ENCODE measurements at places on chromosomes 16 and 17.
A peak's percentile ranks its signal among the peaks of the same experiment; 100 is the strongest.

DNA sequence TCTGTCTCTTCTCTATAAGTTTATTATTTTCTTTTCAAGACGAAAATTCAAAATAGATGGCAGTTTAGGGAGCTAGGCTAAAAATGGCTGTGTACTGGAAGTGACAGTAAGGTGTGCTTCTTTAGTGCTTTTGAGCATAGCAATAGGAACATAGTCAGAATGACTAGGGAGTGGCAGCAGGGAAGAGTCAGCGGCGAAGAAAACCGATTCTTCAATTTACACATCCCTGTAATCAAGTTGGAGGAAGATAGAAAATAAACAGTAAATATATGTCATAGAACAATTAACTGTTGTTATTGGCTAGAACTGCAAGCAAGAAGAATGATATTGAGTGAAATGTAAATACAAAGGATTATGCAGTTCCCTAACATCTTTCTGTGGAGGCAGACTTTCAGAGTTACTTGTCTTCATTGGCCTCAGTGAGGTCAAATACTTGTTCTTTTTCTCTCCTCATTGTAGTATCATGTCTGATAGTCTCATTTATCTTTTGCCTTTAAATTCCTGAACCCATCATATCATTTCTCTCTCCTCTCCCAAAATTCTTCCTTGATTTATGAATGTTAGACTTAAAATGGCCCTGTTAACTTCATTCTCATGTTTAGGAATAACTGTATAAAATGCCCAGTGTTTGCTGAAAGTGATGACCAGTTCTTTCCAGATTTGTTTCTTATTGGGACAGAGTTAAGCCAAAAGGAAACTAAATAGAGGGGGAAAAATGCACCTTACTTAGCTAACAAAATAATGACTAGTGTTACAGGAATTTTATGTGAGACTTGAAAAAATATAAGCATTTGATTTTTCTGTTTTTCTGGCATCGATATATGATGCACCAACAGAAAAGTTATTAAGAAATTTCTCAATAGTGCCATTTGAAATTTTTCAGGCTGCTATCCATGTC, 211.4 kb downstream of the BCAS3 start:
- DNase-seq = no peak

DNA sequence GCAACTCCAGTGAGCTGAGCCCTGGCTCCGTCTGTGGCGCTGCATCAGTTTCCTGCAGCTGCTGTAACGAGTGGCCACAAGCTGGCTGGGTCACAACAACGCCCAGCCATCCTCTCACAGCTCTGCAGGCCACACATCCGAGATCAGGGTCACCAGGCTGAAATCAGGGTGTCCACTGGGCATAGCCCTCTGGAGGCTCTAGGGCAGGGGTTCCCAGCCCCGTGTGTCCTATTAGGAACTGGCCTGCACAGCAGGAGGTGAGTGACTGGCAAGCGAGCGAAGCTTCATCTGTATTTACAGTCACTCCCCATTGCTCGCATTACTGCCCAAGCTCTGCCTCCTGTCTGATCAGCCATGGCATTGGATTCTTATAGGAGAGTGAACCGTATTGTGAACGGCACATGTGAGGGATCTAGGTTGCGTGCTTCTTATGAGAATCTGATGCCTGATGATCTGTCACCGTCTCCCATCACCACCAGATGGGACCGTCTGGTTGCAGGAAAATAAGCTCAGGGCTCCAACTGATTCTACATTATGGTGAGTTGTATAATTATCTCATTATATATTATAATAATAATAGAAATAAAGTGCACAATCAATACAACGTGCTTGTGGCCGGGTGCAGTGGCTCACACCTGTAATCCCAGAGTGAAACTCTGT, 176.5 kb downstream of the SEC14L1 start:
- DNase-seq = no peak

DNA sequence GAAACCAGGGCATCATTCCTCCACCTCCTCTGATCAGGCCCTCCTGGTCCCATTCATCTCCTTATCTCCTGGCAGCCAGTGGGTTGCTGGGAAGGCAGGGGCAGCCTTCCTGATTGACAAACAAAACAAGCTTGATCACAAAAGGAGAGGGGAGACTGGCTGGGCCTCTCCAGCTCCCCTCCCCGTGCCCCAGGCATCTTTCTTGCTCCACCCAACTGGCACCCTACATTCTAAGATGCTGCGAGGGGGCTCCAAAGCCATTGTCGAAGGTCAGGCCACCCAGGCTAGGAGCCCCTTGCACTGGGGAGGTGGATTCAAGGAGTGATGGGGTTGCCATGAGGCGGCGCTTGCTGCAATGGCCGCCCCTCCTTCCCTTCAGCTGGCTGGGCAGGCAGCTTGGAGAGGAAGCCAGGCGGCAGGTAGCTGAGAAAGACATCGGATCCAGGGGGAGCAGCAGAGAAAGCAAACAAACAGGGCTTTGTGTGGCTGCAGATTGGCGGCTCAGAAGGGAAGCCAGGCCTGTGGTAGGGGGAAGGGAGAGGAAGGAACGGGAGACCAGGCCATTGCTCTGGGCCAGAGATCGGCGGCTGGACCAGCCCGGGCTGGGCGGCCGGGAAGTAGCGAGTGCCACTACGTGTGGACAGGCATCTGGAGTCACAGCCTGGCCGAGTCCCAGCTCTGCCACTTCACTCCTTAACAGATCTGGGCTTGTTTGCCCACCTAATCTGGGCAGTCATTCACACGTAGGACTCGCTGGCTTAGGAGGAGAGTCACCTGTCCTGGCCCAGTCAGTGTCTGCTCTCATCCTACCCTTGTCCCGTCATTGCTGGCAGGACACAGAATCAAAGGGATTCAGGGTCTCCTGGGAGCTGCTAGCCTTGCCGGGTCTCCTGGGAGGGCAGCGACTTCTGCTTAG, 12.3 kb downstream of the RAI1 start:
- DNase-seq = no peak

GRCh38 chr16:75589306-75589705, 23.1 kb downstream of the GABARAPL2 start:
- DNase-seq = no peak

DNA sequence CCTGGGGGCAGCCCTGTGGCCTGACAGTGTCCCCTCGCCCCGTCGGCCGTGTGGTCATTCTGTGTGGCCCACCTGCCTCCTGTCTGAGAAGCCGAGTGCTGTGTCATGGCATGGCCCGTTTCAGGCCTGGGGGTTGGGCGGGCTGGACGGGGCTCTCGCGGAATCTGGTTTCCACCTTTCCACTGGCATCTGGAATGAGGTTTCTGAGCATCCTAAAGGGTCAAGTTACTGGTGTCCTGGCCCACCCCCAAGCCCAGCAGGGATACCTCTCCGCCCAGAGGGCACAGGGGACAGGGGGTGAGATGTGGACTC, 7.8 kb downstream of the DBNDD1 start:
- DNase-seq = no peak

GRCh38 chr16:86261379-86261778, 248.9 kb upstream of the FOXF1 start:
- DNase-seq = no peak

DNA sequence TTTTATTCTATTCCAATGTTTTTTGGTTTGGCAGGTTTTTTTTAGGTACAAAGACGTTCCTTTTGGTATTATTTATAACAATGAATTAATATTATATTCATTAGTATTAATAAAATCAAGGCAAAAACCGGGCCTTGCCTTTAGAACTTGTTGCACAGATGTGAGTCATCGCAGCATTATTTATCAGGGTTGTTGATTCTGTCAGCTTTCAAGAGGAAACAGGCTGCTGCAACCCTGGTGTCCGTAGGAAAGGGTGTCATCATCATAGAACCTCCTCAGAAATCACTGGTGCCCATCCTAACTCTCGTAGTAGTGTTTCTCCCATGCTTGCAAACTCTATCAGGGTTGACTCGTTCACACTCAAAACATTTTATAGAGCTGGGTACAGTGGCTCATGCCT, 10.2 kb upstream of the LRRC37B start:
- no peak for DNase-seq

GRCh38 chr16:80616362-80616761, 75.6 kb downstream of the DYNLRB2 start:
- no peak for DNase-seq

DNA sequence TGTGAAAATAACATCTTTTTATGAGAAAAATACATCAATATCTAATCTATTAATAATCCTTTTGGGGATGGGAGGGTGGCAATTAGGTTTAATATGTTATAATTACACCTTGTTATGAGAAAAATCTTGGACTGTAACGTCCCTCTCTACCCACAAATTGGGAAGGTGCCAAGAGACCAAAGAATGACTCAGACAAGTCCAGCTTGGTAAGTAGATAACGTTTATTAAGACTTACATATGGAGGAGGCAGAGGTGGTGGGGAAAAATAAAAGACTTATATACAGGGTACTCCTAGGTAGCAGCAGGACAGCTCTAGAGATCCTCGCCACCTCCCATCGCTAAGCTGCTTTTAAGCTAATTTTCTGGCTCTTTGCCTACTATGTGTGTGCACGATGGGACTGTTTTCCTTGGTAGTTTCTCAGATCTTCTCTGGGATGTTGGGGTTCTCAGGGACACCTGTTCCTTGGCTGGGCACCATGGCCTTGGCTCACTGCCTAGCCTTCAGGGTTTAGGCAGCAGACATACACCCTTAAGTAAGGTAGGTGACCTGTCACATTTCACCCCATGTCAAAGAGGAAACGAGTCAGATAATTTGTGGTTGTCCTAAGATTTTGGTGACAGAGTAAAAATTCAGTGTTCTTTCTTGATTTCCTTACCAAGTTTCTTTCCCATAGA, 31.5 kb downstream of the RBL2 start:
- peak; percentile 23 for DNase-seq

DNA sequence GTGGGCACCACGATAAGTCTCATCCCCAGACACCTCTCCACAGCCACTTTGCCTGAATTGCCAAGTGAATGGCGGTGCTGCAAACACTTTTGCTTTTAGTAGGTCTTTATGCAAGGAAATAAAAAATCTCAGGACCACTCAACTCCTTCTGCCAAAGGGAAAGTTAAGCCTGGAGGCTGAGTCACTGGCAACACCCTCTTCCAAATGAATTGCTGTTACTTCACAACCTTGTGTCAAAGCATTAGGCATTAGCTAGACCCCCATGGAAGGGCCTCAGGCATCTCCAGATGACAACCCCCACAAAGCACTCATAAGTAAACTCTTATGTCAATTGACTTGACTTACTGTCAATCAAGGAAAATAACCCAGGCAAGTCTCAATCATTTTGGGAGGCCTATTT, 43.0 kb downstream of the RNF112 start:
- DNase-seq = no peak

DNA sequence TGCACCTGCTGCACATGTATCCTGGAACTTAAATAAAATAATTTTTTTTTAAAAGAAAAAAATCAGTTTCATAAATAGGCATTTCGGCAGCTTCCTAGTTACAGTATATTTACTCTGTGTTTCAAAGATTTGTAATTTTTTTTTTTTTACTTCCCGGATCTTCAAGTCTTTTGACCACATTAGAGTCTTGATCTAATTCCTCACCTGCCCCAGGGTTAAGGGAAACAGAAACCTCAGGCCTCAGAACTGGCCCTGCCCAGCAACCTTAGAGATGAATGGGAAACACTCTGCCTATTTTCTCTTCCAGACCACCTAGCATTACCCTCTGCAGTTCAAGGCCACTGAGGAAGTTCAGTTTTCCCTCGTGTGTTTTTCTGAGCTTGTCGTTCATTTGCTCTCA, 304.0 kb downstream of the MAF start:
- no peak for DNase-seq

- no peak for DNase-seq
Measured at GRCh38 chr17:38673707-38674013, 1.1 kb downstream of the EPOP start.

GRCh38 chr17:9575381-9576101, at the start of gene STX8:
STX8 (minus strand) TSS chr17:9575820; CDS start chr17:9575808, 12 bp downstream.
- DNase-seq = peak; percentile 61

- peak; percentile 42 for DNase-seq
Measured at GRCh38 chr17:10729334-10730193, at the start of gene TMEM220. TMEM220 (minus strand) TSS chr17:10730023; CDS start chr17:10729851, 172 bp downstream.

- DNase-seq = no peak
Measured at GRCh38 chr17:79071161-79071740, 3.4 kb upstream of the ENGASE start.

- DNase-seq = no peak
Measured at GRCh38 chr17:6045621-6046357, 24.4 kb upstream of the WSCD1 start.

- DNase-seq = no peak
Measured at GRCh38 chr16:77991701-77992100, 30.6 kb upstream of the CLEC3A start.

DNA sequence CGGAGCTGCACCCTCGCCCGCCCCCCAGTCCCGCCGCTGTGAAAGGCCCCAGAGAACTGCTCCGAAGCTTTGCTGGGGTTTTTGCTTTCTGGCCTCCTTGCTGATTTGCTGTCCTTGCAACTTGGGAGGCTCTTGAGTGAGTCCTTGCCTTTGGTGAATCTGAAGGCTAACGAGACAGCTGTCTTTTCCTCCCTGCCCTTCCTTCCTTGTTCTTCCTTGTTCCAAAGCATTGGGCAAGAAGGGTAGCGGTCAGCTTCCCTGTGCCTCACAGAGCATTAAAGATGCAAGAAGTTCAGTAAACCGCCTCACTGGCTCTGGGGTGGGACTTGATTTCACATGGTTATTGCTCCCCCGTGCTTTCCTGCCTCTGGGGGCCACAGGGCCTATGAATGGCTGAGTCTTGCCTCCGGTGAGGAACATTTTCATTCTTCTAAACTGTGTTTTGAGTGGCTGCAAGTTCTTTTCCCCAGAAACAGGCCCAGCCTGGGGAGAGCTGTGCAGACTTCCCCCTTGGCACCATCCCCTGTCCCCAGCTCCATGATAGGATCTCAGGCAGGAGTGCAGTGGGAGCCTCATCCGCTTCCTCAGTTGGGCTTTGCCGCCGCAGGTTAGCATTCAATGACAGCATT, 1.4 kb downstream of the YPEL2 start:
- no peak for DNase-seq

GRCh38 chr17:47335101-47335936, 11.6 kb downstream of the EFCAB13 start:
- no peak for DNase-seq

- DNase-seq = no peak
Measured at GRCh38 chr16:67713647-67714273, 5.4 kb downstream of the GFOD2 start.

DNA sequence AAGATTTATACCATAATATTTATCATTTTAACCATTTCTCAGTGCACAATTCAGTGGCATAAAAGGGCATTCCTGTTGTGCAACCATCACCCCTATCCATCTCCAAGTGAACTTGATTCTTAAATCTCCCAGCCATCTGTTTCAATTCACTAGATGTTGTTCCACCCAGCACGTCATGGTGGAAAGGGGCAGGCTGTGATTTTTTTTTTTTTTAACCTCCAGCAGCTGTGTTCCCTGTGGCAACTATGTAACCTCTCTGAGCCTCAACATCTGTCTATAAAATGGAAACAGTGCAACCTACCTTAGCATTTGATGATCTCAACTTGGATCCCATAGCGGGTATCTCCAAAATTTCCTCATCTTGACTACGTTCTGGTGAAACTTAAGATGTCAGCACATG, 604.5 kb downstream of the WWOX start:
- DNase-seq = no peak

GRCh38 chr16:82152196-82152595, 17.8 kb downstream of the MPHOSPH6 start:
- DNase-seq = no peak

GRCh38 chr16:48126801-48127644, 28.8 kb downstream of the ABCC12 start:
- DNase-seq = peak; percentile 89

GRCh38 chr17:41775394-41776226, 10.9 kb downstream of the JUP start:
- no peak for DNase-seq

GRCh38 chr17:74607221-74607620, 15.1 kb upstream of the CD300LD start:
- DNase-seq = no peak

All from kidney epithelial cell (primary cell).